Activated CD4-positive, alpha-beta T cell treated with anti-CD3 and anti-CD28 coated beads for 24 hours (primary cell): ENCODE measurements at places on chromosomes 6 and 20.

GRCh38 chr20:38585404-38586180 is 4.6 kb downstream of the ADIG start:
- no peak for DNase-seq

DNA sequence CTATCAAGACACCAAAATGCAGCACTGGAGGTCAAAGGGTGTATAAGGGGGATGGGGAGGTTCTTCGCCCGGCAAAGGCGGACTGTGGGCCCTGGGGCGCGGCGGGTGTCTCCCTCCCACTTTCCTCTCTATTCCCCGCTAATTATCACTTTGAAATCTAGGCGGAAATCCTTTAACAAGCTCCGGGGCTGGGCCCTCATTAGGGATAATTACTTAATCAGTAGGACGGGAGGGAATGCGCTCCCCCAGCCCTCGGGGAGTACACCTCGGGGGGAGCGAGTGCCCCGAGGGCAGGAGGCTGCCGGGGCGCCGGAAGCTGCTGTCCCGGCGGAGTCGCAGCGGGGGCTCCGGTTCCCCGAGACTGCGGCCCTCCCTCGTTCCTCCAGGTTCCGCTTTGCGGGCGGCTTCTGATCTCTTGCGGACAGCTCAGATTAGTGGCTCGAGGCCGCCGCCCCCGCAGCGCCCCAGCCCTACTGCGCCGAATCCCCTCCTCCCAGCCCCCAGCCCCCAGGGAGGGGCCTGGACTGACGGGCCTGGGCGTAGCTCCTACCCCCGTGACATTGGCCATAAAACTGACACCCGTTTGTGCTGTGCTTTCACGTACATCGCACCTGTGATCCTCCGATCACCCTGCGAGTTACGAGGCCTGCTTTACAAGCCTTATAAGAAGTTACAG is 14.7 kb downstream of the MUCL3 start:
- peak; percentile 75 for DNase-seq

GRCh38 chr6:108779536-108780275 is 68.5 kb upstream of the ARMC2 start:
- DNase-seq: no peak

DNA sequence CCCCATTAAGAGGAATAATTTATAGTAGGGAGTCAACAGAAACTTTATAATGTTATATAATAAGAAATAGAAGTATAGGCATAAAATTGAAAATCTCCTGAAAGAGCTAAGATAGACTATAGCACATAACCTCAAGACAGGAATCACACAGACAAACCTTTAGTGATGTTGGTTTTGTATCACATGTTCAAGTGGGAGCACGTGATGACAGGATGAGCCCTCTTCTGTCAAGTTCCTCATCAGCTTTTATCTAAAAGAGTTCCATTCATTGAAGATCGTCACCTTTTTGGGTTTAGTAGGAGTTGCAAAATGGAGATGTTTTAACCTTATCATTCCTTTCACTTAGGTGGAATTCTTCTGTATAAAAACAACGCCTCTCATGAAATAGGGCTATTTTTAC is 127.0 kb downstream of the MCHR2 start:
- no peak for DNase-seq

DNA sequence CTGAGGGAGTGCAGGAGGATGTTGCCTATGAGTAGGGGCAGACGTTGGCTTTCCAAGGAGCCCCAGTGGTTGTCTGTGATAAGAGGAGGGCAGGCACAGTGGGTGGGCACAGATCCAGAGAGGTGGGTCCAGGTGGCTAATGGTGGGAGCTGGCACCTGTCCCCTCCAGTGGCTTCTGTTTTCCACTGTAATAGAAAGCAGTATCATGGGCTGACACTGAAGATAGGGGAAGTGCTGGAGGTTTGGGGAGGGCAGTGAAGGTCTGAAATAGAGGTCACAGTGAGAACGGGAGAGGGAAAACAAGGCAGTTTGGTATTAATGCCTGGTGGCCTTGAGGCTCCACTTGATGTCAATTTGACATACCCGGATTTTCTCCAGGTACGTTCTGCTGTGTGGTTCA is 10.5 kb upstream of the TXNDC5 start:
- no peak for DNase-seq

- no peak for DNase-seq
These were observed 564.9 kb upstream of the CITED2 start for GRCh38 chr6:139939189-139939979.

GRCh38 chr6:70345619-70346018 is 42.7 kb upstream of the COL9A1 start:
- no peak for DNase-seq
